ENCODE measurements at places on chromosomes 5 and 9. TPM values are rescaled to one million over a fixed set of nuclear protein-coding genes. Genes with fewer than 3 reads are reported as not detected.

The SPAAR gene
- total RNA-seq = not detected

The CCNO gene
- total RNA-seq = 0.44 TPM

The DNAH5 gene
- total RNA-seq = 0.35 TPM

- no peak for DNase-seq
These were observed 1.3 kb upstream of the SMC5 start for GRCh38 chr9:70257502-70257901.

- no peak for DNase-seq
These were observed 37.5 kb upstream of the PTGS1 start for GRCh38 chr9:122333169-122333808.

All from WTC11 (cell line).